ENCODE measurements at places on chromosomes 6 and 20.

DNA sequence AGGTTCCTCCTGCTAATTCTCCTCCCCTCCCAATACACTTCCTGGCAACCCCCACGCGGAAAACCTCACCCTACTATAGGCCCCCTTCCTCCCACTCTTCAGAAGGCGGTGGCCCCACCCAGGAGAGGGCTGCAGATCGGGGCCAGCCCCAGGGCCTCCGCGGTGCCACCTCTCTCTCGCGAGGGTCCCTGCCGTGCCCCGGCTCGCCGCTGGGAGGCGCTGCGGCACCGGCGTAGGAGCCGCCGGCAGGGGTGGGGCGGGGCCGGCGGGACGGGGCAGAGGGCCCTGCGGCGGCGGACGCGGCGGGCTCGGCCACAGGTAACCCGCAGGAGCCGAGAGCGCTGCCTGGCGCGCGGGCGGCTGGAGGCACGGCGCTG, at the start of gene ANKRD6:
Gene ANKRD6, plus strand, starts transcription at position 278 of the 377 bp plus-strand sequence. CDS start 133,825 bp downstream, outside the sequence.
- DNase-seq: peak; percentile 85

- no peak for DNase-seq
These were observed 97.5 kb downstream of the ZMYND8 start for GRCh38 chr20:47258745-47259695.

DNA sequence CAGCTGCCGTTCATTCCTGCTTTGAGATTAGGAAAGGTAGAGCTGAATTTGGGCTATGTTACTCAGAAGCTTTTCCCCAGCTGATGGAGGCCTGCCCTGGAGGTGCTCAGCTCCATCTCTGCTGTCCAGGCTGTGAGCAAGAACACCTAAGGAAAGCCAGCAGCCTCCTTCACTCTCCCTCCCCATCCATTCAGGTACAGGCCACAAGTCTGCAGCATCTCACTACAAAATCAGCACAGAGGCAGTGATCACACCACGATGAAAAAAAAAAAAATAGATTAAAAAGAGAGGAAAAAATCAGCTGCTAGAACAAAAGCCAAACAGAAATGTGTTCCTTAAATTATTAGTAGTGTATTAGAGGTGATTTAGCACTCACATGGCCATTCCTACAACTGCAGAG, 515.0 kb downstream of the CDH26 start:
- no peak for DNase-seq

DNA sequence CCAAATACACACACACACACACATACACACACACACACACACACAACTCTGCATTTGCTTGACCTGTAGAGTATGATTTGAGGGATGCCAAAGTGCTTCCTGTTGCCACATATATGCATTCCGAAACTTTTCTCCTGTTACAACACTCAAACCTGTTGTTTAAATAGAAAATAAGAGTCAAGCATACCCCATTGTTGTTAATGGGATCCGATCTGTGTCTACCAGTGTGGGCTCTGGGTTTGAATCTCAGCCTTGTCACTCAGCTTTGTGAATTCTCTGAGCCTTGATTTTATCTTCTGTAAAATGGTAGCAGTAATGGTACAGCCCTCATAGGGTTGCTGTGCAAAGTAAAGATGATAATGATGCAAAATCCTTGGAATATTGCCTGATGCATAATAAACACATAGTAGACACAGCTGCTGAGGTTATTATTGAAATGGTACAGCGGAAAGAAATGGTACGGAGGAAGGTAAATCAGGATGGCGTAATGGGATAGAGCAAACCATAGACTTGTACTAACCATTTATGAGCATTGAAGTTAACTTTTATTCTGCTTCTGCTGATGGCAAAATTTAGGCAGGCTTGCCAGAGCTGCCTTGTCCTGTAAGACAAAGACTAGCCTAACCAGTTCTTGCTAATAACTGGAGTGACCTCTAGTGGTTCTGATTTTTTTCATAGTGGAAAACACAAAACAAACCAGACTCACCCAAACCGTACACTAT, 113.5 kb upstream of the PHACTR1 start:
- DNase-seq: no peak

DNA sequence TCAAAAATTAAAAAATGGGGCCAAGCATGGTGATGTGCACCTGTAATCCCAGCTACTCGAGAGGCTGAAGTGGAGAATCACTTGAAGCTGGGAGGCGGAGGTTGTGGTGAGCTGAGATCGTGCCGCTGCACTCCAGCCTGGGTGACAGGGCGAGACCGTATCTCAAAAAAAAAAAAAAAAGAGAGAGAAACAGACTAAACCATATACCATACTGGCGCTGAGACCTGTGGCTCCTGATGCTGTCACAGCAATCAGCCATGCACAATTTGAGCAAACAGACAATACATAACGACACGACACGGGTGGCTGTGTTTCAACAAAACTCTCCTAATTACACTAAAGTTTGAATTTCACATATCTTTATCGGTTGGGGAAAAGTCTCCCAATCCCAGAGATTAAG, 14.9 kb upstream of the CBFA2T2 start:
- DNase-seq: no peak

DNA sequence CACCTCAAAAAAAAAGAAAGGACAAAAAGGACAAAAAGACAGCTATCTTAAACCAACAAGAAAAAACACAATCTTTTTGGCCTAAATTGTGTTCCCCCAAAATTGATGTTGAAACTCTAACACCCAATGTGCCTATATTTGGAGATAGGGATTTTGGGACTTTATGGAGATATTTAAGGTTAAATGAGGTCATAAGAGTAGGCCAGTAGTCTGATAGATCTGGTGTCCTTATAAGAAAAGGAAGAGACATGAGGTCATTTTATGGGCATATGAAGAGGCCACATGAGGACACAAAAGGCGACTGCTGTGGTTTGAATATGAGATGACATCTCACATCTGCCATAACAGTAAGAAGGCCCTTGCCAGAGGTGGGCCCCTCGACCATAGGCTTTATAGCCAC, 49.5 kb downstream of the TRIM38 start:
- DNase-seq: no peak

GRCh38 chr6:88605271-88605670, 358.1 kb downstream of the RNGTT start:
- no peak for DNase-seq

- DNase-seq: peak; percentile 4
These were observed 843 bp downstream of the FBXO9 start for GRCh38 chr6:53066077-53066417.

GRCh38 chr6:11683871-11684270, 94.7 kb downstream of the ADTRP start:
- DNase-seq: no peak

- DNase-seq: peak; percentile 12
These were observed 205.5 kb downstream of the ZNF217 start for GRCh38 chr20:53387983-53388675.

DNA sequence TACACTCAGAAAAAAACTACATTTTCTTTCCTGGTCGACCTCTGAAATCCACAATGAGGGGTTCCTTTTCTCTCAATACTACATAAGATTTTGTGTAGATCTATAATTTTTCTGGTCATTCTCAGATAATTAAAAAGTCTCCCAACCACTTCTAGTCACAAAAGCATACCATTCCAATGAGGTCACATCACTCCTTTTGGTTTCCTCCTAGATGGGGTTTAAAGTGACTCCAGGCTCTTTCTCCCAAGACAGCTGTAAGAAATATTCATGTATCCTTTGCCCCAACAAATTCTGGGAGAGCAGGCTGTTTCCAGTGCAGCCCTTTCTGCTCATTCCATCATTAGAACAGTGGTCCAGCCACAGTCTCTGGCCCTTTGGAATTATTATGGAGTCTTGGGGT, 43.1 kb upstream of the BEND6 start:
- no peak for DNase-seq

Data from activated T-cell treated with anti-CD3 and anti-CD28 coated beads for 4 hours (primary cell).